ENCODE measurements at places on chromosomes 1 and 21.

DNA sequence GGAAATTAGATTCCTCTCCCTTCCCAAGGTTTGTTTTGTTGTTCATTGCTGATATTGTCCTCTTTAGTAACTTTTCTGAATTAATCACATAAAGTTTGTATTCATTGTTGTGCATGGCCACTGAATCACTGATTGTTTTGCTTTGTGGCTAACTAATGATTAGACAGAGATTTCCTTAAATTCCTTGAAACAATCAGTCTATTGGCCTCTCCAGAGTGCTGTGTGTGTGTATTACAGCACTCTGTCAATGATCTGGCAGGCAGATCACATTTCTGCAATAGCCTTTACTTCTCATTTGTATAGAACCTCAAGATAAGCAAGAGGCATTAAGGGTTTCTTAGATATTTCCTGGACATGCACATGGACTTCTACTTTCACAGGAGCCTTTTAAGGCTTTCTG is 78.6 kb downstream of the DUSP10 start:
- DNase-seq = no peak

DNA sequence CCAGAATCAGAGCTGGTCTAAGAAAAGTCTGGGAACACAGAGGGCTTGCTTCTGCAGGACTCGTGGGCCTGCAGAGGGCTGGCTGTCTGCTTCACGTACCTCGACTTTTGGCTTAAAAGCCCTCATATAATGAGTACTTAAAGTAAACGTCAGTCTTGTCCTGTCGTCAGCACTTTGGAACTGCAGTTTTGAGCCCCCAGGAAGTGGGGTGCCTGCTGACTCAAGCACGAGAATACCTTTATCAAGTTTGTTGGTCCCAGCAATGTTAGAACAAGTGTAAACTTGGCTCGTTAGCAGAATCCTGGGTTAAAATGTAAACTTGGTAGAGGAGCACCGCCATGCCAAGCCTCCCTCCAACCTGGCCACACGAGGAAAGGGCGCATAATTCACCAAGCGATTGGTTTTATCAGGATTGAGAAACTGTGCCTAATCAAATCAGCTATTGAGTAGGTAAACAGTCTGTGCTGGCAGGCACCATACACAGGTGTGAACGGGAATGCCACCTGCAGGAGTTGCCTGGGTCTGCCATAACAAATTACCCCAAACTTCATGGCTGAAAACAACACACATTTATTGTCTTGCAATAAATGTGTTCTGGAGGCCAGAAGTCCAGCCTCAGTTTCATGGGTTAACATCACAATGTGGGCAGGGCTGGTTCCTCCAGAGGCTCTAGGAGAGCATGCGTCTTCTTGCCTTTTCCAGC is 45.0 kb upstream of the FHAD1 start:
- no peak for DNase-seq

DNA sequence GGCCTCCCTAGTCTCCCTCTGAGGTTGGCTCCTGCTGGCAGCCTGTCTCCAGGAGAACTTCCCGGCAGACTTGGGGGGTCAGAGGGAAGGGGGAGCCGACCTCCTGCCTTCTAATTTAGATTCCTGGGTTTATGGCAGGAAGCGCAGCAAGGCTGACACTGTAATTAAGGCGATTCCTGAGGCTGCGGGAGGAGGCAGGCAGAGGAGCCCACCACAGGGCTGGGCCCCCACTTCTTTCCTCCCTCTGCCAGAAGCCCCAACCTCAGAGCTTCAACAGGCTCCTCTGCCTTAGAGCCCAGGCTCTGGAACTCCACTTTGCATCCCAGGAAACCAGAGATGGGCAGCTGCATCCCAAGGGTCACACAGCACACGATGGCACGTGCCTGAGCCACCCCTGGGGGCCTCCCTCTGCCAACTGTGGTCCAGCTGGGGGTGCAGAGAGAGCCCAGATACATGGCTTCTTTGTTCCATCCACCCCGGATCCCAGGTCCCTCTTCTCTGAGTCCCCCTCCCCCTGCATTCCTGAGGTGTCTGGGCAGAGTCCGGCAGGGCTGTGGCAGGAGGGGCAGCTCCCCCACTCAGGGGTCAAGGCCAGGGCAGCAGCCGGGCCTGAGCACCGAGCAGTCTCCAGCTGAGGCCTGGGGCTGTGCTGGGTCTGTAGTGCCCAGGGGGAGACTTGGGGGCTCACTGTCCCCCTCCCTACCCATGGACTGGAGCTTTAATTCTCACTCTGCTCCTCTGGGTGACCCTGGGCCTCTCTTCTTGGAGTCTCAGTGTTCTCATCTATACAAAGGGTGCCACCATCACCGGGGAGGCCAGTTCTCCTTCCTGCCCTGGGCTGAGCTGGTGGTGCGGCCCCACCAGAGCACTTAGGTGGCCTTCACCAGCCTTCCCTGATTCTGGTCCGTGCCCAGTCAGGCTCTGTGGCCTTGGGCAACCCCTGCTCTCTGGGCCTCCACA is 39.4 kb upstream of the FAM131C start:
- no peak for DNase-seq

DNA sequence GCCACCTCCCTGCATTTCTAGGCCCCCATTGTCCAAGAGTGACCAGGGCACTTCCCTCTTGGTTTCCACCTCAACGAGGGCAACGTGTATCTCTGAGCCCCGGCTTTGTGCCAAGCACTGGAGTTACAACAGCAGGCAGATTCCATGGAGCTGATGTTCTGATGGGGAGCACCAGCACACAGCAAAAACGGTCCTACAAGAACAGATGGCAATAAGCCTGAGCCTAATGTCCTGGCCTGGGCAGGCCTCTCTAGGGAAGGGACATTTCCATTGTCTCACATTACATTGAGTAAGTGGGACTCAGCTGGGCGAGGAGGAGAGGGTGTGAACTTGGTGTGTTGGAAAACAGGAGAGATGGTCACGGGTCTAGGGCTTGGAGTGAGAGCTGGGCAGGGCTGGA is 27.2 kb upstream of the NPPB start:
- DNase-seq = no peak

DNA sequence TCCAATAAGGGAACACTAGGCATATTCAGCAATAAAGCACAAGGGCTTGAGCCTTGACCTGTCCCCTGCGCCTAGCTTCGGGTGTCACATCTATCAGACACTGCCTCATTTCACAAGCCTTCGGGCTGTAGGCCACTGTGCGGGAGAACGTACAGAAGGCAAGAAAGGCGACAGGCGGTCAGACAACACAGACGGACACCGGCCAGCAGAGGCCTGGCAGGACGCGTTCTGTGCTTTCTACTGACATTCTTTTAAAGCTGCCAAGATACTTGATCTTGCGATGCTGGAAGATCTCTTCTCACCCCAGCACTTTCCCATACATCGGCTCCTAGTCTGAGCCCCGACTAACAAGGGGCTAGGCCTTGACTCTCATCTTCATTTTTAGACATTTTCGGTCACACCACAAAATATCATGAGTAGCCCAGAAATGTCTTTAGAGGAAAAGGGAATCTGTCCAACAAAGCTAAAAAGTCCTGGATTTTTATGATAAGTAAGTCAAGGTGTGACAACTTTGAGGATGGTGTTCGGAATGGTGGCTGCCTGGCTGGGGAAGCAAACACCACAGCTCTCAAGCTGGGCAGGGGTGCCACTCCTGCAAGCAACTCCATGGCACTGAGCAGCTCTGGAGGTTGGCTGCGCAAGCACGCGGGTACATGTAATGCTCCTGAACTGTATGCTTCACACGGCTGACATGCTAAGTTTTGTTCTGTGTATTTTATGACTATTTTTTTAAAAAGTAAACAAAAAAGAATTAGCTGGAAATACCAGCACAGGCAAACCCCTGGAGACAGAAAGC is 18.7 kb downstream of the RIPK4 start:
- DNase-seq = no peak

DNA sequence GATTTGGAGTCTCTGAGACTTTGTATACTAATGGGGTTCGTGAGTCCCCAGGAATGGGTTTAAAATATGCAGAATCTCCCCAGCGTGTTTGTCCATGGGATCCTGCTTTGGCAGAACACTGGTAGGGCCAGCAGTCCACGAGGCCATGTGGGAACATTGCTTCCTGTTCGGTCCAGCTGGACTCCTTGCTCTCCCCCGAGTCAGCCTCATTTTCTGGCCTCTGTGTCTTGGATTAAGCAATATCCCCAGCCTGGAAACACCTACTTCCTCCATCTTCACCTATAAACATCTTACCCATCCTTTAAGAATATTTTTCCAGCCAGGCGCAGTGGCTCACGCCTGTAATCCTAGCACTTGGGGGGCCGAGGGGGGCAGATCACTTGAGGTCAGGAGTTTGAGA is 142.4 kb downstream of the NAV1 start:
- DNase-seq = no peak

DNA sequence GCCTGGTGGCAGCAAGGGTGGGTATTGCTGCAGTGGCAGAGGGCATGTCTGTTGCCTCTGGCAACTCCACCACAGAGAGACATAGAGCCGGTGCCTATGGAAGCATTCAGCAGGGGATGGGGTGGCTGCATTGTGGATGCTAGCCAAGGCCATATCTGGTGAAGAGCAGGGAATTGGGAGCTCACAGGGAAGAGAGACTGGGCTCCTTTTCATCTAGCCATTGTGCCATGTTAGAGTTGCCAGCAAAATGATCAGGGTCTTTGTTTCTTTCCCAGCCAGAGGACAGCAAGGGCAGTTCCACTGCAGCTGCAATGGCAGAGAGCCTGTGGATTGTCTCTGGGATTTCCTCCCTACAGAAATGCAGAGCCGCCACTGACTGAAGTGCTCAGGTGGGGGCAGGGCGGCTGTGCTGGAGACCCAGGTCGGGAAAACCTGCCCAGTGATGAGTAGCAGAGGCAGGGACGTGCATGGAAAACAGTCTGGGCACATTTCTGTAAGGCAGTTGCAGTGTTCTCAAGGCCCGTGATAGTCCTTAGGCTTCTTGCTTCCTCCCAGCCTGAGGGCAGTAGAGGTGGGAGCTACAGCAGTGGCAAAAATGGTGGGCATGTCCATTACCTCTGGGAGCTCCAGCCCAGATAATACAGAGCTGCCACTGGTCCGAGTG is 40.2 kb upstream of the CYP4X1 start:
- DNase-seq = no peak

DNA sequence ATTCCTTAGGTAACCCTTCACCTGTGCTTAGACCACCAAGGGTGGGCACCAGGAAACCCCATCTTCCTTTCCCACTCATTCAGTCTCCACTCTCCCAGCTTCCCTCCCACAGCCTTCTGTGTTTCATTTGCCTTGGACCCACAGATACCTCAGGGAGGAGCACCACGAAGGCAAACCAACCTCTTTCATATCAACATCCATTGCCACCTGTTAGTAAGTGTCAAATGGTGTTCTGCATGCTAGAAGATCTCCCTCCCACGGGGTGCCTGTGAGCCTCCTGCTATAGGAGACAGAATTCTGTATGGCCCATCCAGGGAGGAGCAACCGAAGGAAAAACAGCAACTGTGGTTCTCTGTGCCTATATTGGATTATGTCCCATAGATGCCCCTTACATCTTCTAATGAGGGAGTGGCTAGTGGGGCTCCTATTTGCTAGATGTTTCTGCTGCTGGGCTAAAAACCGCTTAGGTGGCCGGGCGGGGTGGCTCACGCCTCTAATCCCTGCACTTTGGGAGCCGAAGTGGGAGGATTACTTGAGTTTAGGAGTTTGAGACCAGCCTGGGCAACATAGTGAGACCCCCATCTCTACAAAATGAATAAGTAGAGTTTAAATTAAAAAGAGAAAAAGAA is 25.6 kb upstream of the SCCPDH start:
- DNase-seq = no peak
